ENCODE measurements at places on chromosomes 2 and 18.

GRCh38 chr2:219777388-219777787, 150.0 kb downstream of the SLC4A3 start:
- DNase-seq: no peak

DNA sequence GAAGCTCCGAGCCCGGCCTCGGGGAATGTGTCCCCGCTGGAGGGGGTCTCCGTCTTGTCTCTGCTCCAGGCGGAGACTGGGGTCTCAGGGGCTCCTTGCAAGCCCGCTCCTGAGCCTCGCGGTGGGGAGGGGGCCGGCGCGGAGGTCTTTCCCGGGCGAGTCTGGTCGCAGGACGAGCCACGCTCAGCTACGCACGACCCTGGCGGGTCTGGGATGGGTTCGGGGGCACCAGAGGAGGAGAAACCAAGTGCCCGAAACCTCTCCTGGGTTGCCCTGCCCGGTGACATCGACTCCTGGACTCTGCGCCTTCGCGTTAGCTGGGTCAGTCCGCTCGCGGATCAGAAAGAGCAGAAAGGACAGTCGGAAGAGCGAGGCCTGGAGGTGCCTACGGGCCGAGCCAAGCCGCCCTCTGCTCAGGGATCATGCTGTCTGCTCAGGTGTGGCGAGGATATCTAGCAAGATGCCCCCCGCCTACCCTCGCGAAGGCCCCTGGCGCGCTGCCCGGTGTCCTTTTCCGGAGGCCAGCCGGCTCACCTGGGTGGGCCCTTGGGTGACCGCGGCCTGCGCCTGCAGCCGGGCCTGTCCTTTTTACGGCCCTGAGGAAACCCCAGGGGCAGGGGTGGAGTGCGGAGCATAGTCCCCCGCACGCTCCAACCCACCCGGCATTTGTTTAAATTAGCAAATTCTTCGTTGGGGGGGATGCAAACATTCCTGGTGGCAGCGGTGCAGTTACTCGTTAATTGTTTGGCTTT, 58.7 kb downstream of the SNORC start:
- DNase-seq: no peak

- DNase-seq: no peak
These were observed 6.8 kb downstream of the WDPCP start for GRCh38 chr2:63581298-63581961.

DNA sequence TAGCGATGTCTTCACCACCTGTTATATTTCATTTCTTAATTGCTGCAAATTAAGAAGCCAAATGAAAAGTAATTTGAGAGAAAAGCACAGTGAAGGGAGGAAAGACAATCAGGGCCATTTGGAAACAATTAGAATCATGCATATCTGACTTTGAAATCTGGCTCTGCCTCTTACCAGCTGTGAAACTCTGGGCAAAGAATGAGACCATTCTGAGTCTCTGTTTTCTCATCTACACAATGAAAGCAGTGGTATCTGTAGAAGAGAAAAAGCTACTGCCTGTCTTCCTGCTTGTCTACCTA, 334.5 kb upstream of the CYRIA start:
- no peak for DNase-seq

- DNase-seq: no peak
These were observed 33.3 kb downstream of the ABI2 start for GRCh38 chr2:203361495-203361894.

DNA sequence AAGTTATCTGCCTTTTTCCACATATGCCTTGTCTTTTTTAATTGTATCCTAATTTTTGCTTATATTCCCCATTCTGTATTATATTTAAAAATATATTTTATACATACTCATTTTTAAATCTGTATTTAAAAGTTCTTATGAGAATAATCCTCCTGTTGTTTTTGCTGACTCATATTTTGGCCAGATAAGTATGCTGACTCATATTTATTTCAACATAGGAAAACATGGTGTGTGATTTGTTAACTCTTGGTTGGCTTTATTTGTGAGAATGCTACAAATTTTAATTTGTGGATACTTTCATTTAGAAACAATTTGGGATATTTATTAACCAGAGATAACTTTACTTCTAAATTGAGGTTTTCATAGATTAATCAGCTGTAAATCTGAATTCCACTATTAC, 587.7 kb downstream of the CPS1 start:
- no peak for DNase-seq

DNA sequence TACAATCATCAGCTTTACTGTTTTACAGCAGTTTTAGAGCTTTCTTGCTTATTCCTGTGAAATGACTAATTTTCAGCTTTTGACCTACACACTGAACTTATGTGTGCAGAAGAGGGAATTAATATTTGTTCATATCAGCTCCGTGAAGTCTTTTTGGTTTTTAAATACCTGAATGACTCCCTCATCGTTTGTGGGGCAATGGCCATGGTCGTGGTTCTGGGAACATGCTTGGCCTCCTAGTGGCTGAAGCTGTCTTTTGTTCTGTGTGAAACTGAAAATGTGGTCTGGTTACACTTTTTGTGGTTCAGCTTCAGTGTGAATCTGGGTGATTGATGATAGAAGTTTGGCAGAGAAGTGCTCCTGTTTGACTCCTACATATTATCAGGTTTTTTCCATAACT, 408.1 kb downstream of the THSD7B start:
- DNase-seq: no peak

DNA sequence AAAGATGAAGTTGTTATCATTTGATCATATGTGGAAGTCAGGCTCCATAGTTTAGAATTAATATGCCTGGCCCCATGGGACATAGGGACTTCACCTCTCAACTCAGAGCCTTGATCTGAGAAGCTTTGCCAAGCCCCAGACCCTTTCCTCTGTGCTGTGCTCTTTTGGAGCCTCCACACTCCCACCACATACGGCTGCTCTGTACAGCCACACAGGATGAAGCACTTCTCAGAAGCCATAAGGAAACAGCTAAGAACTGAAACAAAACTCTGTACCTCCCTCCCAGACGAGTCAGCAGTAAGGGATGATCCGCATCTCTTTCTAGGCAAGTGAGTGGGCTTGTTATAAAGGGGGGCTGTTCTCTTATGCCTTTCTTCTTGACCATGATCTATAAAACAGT, 66.5 kb downstream of the CAB39 start:
- DNase-seq: no peak

GRCh38 chr18:3832025-3832638, 382.2 kb downstream of the TGIF1 start:
- no peak for DNase-seq

DNA sequence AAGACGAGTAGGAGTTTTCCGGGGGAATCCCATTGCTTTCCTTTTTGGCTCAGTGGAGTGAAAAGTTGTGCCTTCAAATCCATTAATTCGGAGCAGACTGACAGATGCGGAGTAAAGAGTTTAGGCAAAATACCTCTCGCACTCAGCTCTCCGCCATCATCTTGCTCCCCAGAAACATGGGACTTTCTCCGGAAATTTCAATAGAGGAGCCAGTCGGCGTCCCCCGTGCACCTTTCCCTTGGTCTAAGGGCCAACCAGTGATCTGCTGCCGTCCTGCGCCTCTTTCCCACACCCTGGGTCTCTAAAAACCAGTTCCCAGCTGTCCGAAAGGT, 318 bp downstream of the TYW5 start:
- DNase-seq: no peak
